ENCODE measurements at places on chromosomes 5 and 9.
A peak's percentile ranks its signal among the peaks of the same experiment; 100 is the strongest.

DNA sequence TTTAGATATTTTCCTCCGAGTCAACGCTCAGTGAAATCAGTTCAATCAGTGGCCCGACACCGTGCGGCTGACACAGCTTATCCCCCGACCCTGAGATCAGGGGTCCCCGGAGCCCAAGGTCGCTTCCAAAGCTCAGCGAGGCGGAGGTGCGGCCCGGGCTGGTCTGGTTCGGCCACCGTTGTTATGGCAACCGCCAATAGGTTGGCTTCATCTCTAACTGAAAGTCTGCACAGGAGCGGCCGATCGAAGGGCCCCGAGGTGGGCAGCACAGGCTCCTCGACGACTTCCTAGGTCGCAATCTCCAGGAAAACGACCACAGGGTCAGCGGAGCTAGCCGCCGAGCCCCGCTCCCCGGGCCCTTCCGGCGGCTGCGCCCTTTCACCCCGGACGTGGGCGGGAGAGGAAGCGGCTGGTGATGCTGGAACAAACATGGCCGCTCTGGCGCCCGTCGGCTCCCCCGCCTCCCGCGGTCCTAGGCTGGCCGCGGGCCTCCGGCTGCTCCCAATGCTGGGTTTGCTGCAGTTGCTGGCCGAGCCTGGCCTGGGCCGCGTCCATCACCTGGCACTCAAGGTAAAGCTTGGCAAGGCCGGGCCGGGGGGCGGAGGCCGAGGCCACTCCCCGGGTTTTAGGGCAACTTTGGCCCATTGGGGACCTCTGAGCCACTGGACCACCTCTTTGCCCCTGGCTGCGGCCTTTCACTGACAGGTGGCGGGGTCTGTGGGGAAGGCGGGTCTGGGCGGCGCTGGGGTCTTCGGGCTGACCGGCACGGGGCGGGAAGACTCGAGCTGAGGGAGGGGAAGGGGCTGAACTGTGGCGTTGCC, at the start of gene GPR107:
TSS of gene GPR107 (plus strand) at position 403 of the 821 bp plus-strand sequence. CDS start at position 430, 27 bp downstream.
- peak; percentile 59 for DNase-seq

GRCh38 chr9:102985162-102985895, 9.8 kb upstream of the CYLC2 start:
- no peak for DNase-seq

GRCh38 chr5:150181766-150182545, 7.9 kb upstream of the SLC6A7 start:
- DNase-seq: no peak

DNA sequence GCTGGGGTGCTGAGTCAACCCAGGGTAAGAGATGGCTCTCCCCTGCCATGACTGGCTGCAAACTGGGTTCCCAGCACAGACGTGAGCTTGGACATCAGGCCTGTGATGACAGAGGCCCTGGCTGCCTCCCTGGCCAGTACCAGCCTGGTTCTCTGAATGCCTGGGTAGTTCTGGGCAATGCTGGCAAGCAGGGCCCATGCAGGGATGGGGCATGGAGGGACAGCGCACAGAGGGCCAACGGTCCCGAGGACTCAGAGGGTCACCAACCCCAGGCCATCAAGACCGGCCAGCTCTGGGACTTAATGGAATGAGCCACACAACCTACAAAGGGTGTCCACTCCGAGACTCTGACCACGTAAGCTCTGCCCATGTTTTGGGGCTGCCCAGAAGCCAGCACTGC, 241.4 kb downstream of the FSTL4 start:
- no peak for DNase-seq

GRCh38 chr5:83972236-83972635, 251.6 kb upstream of the HAPLN1 start:
- peak; percentile 19 for DNase-seq

DNA sequence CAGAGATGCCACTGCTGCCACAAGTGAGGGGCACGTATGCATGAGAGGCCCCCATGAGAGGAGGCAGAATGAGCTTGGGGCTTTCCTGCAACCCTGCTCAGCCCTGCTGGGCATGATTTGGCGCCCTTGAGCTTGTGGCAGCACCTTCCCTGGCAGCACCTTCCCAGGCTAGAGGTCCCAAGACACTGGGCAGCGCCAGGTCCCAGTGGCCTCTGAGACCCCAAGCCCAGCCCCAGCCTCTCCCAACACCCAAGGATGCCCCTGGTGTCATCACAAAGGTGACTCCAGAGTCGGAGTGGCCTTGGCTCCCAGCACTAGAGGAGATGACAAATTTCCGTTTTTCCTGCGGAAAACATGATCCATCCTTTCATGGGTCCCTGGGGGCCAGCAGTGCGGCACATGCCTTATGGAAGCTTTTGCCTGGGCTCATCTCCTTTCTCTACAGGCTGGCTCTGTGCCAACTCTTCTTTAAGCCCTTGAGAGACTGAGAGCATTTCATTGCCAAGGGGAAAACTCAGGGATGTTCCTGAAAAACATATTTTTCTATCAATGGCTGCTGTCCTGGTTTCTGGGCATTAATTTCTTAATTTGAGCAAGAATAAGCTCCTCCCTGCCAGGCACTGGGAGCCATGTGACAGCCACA, 77.1 kb upstream of the ADAMTS2 start:
- no peak for DNase-seq

- DNase-seq: peak; percentile 58
Measured at GRCh38 chr9:35914301-35914807, 5.1 kb downstream of the SPAAR start.

DNA sequence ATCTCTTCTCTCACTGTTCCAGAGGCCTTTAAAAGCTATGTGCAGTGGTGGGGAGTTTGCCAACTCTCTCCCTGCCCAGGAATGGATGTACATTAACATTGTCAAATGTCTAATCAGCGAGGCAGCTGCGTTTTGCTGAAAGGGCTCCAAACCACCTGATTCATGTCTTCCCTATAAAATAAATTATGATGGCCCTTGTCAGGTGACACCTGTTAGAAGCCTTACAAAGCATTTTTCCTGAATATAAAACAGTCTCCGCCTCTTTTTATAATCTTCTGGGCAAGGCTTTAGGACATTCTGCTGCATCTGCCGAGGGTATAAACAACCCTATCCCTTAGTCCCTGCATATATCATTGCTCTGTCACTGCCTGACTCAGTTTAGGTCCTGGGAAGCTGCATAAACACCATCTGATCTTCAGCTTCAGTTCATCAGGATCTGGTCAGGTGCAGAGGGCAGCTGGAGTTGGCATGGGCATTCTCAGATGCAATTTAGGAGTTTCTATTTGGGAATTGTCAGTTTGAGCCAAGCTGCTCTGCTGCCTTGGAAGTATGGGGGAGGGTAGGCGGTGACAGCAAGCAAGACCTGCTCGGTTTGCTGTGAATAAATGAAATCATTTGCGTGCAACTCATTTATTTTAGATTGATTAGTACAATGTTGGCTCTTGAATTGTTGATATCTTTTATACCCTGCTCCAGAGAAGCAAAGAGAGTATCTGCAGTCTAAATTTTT, 103.5 kb downstream of the ACER2 start:
- no peak for DNase-seq

- no peak for DNase-seq
Measured at GRCh38 chr5:68347536-68347935, 132.0 kb downstream of the PIK3R1 start.

- DNase-seq: no peak
Measured at GRCh38 chr5:132487841-132488555, 2.6 kb downstream of the IRF1 start.

DNA sequence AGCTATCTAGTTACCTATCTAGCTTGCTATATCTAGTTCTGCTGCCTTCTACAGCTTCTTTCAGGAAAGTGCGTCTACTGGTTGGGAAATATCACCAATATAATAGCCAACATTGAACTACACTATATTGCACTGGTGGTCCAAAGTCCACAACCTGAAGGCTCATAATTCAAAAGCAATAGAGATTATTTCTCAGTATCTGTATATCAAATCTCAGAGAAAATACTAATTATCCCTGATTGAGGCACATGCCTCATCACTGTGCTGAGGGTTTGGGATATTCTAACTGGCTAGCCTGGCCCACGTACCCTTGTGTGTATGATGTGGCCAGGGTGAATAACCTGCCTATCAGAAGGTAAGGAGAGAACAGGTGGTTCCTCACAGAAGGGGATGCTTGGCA, 53.8 kb downstream of the SH3RF2 start:
- DNase-seq: no peak

DNA sequence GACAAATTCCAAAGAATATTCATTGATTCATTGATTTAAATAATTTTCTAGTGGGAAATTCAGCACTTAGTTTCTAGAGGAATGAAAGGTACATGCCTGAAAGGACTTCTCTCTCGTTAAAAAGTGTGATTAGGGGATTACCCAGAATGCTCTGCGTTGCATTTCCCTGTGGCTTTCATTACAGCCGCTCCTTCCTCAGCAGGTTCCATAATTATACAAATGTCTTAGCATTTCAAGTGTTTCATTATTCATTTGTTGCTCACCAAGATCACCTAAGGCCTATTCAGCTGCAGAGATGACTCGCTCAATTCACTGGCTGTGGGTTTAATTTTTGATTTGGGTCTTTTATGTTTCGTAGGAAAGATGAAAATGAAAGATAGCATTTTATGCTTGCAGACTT, 52.8 kb downstream of the SPATA31C2 start:
- no peak for DNase-seq

DNA sequence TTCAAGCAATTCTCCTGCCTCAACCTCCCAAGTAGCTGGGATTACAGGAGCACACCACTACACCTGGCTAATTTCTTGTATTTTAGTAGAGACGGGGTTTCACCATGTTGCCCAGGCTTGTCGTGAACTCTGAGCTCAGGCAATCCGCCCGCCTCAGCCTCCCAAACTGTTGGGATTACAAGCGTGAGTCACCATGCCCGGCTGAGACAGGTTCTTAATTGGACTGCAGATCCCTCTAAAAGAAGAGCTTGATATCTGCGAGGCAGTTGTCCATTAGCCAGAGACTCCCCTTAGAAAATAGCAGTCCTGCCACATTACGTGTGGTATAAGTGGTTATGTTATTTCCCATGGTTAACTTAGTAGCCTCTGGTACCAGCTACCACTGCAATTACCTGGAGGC, 46.6 kb upstream of the NPR3 start:
- DNase-seq: no peak

- DNase-seq: no peak
Measured at GRCh38 chr9:129677456-129677855, 12.0 kb downstream of the PRRX2 start.

- DNase-seq: no peak
Measured at GRCh38 chr5:143428738-143429420, 25.4 kb upstream of the NR3C1 start.

DNA sequence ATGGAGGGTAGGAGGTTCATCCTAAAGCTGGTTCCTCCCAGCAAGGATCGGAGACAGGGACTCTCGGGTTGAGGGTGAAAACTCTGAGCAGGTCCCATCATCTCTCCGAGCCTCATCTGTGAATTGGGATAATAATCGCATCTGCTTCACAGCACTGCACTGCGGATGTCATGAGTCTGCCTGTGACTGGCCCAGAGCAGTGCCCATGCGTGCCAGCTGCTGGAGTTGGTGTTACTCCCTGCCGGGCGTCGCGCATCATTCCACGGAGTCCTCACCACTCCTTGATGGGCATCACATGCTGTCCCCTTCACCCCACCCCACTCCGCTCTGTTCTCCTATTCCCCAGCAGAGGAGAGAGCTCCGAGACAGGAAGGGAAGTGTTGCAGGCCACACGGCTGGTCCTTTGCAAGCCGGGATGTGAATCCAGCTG, 35.1 kb upstream of the ORM1 start:
- DNase-seq: no peak

DNA sequence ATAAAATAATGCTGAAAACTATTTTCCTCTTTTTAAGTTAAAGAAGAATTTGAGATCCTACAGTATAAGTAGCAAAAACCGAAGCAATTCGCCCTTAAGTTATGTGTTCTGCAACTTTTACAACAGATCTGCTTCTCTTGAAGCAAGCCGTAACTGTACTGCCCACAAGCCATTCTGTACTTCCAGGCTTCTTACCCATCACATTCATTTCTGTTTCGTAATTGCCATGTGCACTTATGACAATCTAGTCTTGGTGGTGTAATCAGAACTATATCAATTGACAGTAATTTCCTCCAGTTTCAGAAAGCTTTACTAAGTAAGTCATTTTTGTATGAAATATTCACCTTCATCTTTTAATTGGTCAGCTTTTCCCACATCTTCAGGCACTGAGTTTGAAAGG, 13.8 kb downstream of the SGTB start:
- no peak for DNase-seq

DNA sequence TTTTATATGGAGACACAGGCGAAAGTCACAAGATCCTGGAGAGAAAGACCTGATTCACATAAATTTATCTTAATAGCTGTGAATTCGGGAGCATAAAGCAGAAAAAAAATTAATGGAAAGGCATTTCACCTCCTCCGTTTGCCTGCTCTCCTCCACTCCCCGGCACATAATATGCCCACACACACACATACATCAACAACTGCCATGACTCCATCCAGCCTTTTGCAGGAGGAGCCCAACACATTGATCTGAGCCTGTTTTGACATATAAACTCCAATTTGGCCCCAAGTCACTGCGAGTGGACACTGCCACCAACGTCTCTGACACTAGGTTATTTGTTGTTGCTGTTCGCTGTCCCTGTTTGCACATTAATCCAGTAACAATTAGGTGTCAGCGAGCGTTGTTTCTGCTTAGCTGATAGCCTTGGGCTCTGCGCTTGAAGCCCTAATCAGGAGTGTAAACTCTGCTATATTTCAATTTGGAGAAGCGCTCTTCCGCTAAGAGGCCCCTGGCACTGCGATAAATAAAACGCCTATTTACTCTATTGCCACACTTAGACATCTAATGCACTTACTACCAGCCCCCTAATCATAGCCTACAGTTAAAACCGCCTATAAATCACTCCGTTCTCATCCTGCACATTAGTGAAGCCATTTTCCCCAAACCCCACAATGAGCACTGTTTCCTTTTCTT, 195.8 kb upstream of the TBCA start:
- no peak for DNase-seq

GRCh38 chr5:27748847-27749246, 710.5 kb upstream of the CDH9 start:
- no peak for DNase-seq

DNA sequence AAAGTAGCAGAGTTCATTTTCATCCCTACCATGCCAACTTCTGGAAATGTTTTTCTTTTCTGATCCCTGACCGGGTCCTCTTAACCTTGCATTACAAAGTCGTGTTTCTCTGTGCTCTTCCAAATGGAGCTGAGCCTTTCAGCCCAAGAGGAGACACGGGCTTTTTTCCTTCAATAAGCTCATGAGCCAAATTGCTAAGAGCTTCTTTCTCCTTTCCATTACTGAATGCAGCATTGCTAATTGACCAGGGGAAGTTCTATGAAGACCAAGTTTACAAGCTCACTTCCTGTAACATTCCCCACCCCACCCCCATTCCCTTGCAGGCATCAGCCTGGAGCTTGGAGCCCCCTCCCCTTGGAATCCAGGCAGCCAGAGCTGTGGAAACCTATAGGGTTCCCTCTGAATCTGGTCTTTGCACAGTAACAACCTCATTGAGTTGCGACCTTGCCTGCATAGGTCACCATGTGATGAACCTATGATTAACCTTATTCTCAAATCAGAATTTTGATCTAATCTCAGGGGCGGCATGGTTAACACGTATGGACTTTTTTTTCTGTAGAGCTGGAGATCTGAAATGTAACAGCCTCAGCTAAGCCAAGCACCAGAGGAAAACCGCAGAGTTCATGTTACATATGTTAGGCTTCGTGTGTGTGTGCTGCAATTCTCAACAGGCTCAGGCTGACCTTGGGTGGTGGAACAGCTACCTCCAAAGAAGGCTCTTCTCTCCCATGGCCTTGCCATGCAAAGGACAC, 395.7 kb upstream of the ZNF462 start:
- no peak for DNase-seq

- no peak for DNase-seq
Measured at GRCh38 chr5:135223404-135223803, 175.6 kb downstream of the MACROH2A1 start.
